ENCODE measurements at places on chromosomes 11 and 22.

DNA sequence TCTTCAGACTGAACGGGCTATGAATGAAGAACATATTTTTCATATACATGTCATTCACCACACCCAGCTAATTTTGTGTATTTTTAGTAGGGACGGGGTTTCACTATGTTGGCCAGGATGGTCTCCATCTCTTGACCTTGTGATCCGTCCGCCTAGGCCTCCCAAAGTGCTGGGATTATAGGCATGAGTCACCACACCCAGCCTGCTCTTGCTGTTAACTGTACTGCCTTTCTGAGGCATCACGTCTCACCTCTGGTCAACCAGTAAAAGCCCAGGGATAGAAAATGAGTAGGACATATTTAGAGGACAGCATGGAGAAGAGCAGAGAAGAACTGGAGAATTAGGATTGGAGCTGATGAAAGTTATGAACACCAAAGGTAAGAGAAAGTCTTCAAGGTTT is 55.6 kb downstream of the APOL3 start:
- no peak for DNase-seq

DNA sequence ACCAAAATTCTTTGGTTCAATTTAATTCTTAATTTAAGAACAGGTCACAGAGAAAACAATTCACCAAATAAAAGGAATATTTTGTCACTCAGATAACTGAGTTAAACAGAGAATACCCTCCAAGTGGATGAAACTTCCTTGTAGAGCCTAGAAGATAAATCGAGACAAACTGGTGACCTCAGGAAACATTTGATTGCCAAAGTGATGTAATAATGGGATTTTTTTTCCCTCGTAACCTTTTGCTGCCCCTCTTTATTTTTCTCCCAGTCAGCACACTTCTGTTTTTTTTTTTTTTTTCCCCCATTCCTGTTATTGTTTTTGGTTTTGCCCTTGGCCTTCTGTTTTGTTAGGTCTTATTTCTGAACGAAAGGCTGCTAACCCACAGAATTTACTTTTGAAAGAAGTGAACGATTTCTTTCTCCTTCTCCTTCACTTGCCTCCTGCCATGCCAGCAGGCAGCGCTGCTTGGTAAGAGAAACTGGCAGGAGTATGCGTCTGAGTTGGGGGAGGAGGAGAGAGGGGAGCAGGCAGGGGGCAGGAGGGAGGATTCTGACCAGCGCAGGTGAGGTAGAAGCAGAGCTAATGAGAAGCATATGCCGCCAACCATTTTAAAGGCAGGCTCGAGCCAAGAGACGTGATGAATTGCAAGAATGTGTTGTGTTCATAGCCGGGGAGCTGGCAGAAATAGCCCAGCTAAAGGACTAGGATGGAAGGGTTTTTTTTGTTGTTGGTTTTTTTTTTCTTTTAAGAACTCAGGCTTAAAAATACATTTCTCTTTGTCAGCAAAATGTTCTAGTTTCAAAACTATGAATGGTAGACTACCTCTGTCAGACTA is 121.9 kb upstream of the MTMR2 start:
- peak; percentile 26 for DNase-seq

GRCh38 chr22:32644252-32645100 is 157.0 kb upstream of the TIMP3 start:
- DNase-seq = no peak

DNA sequence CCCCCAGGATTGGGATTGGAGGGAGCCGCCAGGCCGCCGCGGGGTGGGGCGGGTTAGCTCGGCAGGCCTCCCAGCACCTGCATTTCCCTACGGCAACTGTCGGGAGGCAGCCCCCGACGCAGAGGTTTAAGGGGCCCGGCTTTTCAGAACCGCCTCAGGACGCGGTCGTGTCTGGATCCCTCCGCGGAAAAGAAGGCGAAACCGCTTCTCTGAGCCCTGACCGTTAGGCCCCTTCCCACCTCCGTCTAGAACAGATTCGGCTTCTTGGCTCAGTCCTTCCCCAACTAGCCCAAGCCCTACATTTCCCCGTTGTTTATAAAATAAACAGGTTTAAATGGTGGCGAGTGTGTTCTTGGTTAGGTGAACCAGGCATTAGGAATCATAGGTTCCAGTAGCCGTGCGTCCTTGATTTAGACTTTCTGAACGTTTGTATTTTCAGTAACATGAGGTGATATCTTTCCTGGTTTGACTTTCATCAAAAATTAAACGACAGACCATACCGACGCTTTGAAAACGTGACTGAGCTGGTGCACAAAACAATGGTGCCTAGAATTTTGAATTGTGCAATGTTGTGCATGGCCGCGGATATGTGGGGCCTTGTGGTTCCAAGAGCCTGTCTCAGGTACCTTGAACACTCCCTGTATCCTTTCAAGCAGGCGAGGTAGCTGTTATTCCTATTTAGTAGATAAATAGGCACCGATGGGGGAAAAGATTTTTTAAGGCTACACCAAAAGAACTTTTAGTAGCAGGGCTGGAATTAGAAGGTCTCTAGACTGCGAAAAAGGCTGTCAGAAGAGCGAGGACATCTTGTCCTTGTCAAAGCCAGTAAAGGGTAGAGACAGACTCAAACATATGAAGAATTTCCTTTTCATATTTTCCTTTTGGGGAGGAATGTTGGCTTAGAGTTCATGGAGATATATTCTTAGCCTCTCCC is 1.2 kb upstream of the HSPA8 start:
- peak; percentile 88 for DNase-seq

GRCh38 chr11:31810779-31811647 is at the start of gene PAX6:
TSS of gene PAX6 (minus strand) at chr11:31811322. CDS start at chr11:31806411, 4,911 bp downstream.
- peak; percentile 98 for DNase-seq
